ENCODE measurements at places on chromosomes 2 and 18. TPM values are rescaled to one million over a fixed set of nuclear protein-coding genes. Genes with fewer than 3 reads are reported as not detected.

C2orf72 gene
- 0.46 TPM for total RNA-seq

SKA1 gene
- total RNA-seq: 27.6 TPM

ZAP70 gene
- 0.15 TPM for total RNA-seq

RNASEH1 gene
- total RNA-seq: 34.9 TPM

SERPINB13 gene
- not detected for total RNA-seq

C2orf78 gene
- not detected for total RNA-seq

DLX1 gene
- total RNA-seq: 0.93 TPM

Measured in melanocyte of skin (primary cell).